ENCODE measurements at places on chromosomes 6 and 20.
A peak's percentile ranks its signal among the peaks of the same experiment; 100 is the strongest.

DNA sequence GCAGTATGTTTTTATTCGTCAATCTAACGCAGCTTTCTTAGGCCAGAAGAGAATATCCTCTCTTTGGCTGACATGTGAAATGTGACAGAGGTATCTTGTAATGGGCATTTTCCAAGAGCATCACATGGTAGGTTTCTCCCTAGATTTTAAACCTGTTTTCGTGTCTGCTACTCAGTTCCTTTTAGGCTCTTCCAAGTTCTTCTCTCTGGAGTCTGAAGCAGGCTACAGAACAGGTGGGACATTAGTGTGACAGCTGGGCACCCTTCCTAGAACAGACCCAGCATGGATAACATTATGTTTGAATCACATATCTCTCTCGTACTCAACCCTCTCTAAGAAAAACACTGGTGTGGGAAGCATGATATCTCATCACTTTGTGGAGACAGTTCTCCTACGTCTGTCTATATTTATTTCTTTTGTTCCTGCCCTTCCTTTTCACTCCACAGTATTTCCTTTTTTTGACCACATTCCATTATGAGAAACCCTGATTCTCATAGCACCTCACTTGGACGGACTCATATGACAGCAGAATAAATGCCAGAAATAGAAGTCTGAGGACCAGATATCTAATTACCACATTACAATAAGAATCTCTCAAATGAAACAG, 263.4 kb downstream of the NKAIN2 start:
- DNase-seq: no peak

- no peak for DNase-seq
These were observed 8.5 kb upstream of the DSE start for GRCh38 chr6:116362276-116362675.

- no peak for DNase-seq
These were observed 298.1 kb upstream of the TCF21 start for GRCh38 chr6:133590814-133591213.

DNA sequence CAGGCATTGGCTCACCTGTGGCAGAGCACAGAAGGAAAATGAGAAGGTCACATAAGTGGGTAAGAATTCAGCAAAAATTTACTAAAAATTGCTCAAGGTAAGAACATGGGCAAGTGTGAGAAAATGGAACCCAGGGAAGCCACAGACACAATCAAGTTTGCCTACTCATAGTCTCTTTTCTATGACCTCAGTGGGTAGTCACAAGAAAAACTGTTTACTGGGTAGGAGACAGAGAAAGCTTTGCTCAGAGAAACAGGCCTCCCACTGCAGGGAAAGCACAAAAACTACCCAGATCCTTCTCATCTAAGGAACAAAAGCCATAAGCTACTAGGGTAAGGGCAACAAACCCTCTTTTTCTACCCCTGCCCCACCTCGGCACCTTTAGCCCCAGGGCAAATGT, 35.2 kb downstream of the FAM184A start:
- DNase-seq: no peak

DNA sequence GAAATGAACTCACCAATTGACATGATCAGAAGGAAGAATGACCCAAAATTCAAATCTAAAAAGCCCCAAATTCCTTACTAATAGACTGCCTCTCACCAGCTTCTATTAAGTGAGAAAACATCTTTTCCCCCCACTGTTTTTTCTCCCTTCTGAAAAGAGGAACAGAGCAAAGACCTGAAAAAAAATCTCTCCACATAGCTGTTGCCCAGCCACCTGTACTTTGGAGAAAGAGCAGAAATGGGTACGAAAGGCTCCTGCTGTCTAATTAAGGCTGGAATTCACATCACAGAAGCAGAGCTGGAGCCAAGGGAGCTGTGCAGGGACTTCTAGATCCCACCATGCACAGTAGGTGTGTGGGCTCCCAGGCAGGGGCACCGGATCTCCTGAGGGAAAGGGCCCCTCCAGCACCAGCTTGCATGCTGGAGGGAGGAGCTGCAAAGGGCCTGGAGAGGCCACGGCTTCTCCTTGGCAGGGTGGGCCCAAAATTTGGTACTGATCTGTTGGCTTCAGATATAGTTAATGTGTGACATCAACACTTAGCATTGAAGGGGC, 73.2 kb upstream of the DUSP22 start:
- no peak for DNase-seq

DNA sequence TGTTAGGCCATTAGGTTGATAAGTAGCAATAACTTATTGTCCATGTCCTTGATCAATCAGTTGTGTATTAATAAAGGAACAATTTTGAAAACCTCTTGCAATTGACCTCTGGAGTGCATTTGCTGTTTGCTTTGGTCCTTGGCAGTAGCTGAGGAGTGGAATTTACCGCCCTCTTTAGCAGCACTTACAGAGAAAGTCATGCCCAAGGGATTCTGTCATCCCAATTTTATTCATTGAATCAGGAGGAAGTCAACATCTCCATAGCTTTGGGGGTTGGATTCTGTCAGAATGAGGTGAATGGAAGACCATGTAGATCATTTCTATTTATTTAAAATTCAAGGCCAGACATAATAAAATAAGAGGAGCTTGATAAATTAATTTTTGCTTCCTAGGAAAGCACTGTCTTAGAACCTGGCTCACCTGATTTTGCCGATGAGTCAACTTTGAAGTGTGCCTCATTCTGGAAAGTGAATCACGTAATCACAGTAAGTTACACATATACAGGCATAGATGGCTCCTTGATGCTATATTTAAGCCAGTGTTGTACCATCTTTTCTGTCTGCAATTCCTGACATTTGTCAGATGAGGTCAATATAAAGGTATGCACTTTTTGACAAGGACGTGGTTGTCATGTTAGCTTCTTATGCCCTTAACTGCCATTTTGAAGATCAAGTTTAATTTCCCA, 128.7 kb upstream of the MLIP start:
- DNase-seq: no peak

- no peak for DNase-seq
These were observed 74.6 kb upstream of the FAM83B start for GRCh38 chr6:54771968-54772367.

DNA sequence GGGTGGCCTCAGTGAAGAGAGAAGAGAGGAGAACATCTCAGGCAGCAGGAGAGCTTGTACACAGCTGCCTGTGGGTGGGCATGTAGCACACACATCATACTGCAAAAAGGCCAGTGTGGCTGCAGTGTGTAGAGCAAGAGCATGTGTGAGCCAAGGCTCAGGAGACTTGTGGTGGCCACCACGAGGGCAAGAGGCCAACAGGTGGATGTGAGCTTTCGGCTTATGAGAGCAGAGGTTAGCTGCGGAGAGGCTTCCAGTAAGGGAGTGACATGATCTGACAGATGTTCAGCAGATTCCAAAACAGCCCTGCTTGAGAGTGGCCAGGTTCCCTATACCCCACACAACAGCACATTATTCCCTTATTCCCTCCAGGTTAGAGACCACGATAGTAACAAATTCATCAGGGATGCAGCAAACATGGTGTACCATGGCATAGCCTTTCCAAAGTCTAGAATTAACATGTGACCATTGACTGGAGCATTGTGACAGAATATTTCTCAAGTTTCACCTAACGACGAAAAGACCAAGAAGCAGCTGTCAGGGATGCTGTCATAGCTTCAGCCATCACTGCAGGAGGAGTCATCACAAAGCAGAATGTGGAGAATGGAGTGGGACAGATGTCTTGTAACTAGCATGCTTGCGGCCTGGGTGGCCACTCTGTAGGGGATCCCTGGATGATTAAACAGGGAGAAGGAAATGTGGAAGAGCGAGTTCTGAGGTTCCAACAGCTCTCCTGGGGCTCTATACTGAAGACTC, 23.1 kb downstream of the HM13 start:
- no peak for DNase-seq

DNA sequence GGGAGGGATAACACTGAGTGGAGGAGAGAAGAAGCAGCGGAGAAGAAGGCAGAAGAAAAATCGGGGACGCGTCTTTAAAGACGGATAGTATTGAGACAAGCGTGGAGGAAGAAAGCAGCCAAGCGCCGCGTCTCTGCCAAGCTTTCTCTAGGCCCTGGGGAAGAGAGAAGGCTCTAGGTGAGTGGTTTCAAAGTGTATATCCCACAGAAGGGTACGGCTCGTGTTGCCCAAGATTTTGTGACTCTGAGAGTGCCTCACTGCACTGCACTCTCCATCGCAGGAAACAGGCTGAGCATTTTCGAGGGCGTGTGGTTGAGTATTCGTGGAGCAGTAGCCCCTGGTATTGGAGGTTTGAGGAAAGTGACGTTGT, 185.4 kb downstream of the TRIM27 start:
- no peak for DNase-seq

- no peak for DNase-seq
These were observed at the start of gene RBBP8NL for GRCh38 chr20:62427172-62428001. Gene RBBP8NL, minus strand, starts transcription at chr20:62427539. Its CDS starts 7,892 bp downstream, at chr20:62419647.

GRCh38 chr20:1876975-1877608, 18.1 kb upstream of the SIRPA start:
- DNase-seq: no peak

DNA sequence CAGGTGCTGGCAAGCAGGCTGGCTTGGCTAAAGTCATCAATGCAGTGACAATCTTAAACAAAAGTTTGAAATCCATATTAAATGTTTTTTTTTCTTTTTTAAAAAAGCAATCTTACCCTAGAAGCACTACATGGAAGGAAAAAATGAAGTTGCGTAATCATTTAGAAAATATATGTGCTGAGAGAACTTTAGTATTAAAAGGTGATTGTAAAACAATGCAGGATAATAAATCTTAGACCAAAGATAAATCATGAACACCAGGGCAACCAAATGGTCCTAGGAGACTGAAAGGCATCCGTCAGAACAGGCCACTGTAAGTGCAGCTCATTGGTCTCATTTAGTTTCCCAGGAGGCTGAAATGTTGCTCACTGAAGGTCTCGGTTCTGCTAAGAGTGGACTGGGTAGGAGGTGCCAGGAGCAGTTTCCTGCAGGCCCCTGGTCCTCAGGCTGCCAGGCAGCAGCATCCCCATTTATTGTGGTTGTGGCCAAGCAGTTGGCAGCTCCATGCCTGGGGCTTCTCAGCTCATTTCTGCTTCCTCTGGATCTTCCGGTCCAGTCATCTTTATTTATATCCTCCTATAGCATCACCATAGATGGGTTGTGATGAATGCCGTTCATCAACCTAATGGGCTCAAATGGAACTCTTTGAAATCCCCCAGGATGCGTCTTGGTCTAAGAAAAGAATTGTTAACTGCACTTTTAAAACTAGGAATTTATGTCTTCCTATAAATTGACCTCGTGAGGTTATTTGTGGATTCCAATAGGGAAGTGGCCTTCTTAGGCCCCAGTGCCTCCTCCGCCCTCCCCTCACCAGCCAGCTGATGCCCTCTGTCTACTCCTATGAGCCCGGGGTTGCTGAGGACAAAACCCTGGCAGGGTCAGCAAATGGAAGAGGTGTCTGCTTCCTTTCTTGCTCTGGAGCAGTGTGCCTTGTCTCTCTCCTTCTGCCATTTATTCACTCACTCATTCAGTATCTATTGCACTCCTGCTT, 269.0 kb downstream of the UST start:
- DNase-seq: no peak

DNA sequence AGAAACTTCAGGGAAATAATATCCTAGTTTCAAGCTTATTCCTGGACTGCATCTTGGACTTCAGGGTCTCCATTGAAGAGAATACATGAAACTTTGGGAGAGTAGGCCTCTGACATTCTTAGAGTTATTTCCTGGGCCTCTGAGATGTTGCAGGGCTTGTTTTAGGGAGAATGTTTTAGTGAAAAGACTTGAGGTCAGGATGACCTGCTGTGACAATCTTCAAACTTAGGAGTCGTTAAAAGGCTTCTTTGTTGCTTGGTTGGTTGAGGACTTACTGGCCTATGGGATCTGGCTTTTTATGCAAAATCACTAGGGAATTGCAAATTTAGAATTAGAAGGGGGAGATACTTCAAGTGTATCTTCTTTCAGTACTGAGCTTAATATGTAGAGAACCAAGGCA, 613.2 kb upstream of the FLRT3 start:
- no peak for DNase-seq

- DNase-seq: no peak
These were observed 159.3 kb downstream of the KIF6 start for GRCh38 chr6:39565956-39566355.

GRCh38 chr20:59949911-59950310, 8.3 kb upstream of the CDH26 start:
- DNase-seq: no peak

DNA sequence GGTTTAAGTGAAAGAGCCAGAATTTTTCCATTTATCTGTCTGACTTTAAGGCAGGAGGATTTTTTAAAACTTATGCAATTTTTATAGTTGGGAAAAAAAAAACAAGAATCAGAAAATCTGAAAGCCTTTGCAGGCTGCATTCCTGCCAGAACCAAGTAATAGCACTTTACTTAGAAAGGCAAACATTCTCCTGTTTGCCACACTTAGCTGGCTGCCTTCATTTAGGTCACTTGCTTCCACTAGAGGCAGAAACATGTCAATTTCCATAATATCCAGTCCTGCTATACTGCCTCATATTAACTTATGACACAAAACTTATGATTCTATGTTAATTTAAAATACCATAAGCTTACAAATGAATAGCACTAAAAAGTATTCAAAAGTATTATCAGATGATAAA, 425.8 kb downstream of the FRK start:
- no peak for DNase-seq

GRCh38 chr6:2752477-2753109, 1.9 kb upstream of the MYLK4 start:
- DNase-seq: no peak

DNA sequence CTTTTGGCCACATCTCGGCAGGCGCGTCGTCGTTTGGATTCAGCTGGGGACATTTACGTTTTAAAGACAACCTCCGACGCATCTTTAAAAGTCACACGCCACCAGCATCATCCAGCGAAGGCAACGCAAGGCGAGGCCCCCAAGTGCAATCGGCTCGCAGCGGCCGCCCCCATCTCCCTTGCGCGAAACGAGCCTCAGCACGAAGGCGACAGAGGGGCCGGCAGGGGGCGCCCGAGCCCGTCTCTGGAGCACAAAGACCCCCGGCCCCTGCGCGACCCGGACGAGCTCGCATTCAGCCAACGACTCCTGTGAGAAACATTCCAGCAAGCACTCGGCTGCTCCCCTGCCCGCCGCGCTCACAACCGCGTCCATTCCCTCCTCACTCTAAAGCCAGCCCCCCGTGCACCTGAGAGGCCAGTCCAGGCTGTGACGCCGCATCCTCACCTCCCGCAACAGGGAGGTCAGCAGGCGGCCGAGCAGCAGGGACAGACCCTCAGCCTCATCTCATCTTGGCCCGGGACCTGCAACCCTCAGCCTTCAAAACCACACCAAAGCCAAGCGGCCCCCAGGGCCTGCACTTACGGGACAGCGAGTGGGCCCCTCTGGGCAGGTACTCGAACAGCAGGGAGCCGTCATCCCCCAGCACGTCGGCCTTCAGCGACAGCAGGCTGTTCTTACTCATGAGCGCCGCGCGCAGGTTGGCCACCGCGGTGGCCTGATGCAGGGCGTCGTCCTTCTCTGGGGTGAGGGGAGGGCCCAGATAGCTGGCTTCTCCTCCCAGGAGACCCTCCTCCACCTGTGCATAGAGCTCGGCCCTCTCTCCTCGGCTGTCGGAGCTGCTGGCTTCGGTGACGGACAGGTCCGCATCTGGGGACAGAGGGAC, 35.8 kb downstream of the SLC2A4RG start:
- DNase-seq: peak; percentile 32

DNA sequence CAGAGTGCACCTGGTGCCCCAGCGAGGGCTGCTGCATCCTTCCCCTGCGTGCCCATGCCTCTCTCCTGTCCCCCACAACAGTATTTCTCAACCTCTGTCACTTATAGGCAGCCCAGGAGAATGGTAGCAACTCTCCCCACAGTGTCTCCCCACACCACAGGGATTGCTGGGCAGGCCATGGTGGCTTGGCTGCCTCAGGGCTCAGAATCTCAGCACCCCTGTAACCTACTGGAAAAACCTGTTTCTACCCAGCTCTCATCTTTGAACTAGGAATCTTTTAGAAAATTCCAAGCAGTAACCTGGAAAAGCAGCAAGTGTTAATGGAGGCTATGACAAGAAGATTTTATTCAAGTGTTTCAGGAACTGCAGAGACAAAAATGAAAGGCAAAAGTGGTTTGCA, 38.0 kb downstream of the CD164 start:
- no peak for DNase-seq
